Suprapubic skin (tissue), 4 donors: ENCODE measurements at places on chromosomes 16 and 17.

DNA sequence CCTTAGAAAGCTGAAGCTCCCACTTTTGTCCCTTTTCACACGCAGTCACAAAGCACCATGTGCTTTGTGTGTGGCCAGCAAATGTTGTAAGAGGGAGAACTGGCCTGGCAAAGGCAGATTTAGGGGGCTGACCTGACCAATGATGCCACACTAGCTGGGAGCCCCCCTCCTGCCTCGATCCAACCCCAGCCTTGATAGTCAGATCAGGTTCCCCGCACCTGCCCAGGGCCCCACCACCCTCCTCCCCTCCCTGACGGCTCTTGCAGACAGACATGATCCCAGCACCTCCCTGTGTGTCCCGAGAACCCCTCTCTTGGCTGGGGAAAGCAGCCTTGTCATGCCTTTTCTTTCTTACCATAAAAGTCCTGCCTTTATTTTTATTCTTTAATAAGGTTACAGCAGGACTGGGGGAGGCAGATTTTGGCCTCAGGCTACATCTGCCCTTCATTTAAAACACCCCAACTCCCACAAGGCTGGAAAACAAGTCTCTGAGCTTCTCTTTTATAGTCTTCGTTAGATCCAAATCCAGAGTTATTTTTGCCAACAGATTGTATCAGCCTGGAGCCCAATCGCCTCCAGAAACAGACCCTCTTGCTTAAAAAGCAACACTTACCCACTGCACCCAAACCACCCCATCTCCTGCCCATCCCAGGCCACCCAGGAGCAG is 201.8 kb upstream of the CDH5 start:
- DNase-seq: no peak

GRCh38 chr16:27520982-27521673 is 28.6 kb downstream of the GTF3C1 start:
- DNase-seq: no peak

- no peak for DNase-seq
Observed at GRCh38 chr16:23433261-23433920, 19.6 kb downstream of the COG7 start.

DNA sequence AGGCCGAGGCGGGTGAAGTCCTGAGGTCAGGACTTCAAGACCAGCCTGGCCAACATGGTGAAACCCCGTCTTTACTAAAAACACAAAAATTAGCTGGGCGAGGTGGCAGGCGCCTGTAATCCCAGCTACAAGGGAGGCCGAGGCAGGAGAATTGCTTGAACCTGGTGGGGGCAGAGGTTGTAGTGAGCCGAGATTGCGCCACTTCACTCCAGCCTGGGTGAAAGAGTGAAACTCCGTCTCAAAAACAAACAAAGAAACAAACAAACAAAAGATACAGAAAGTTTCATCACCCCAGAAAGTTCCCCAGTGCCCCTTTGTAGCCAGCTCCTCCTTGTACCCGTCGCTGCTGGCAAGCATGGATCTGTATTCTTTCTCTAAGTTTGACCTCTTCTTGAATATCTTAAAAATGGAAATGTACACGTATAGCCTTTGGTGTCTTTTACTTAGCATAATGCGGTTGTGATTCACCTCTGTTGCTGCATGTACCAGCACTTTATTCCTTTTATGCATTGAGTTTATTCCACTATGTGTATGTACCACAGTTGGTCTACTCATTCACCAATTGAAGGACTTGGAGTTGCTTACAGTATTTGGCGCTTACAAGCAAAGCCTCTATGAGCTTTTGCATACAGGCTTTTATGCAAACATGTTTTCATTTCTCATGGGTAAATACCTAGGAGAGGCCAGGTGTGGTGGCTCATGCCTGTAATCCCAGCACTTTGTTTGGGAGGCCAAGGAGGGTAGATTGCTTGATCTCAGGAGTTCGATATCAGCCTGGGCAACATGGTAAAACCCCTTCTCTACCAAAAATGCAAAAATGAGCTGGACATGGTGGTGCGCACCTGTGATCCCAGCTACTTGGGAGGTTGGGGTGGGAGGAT is 87.5 kb upstream of the CLEC18A start:
- DNase-seq: no peak

DNA sequence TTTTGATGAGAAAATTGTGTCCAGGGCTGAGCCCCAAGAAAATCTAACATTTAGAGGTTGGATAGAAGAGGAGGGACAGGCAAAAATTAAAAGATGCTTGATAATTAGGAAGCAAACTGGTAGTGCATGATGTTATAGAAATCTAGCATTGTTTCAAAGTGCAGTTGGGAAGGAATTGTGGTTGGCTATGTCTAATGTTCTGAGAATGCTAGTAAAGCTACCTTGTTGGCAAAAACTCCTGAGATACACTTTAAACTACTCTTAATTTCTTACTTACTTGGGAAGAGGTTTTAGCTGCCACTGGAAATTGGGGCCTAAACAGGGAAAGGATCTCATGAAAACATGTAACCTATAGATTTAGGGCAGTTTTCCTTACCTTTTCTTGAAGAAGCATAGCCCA is 48.3 kb downstream of the MAP2K4 start:
- DNase-seq: no peak
